ENCODE measurements at places on chromosomes 7 and 10.

- DNase-seq = no peak
Measured at GRCh38 chr10:133104963-133105640, 17.4 kb downstream of the ADGRA1 start.

- no peak for DNase-seq
Measured at GRCh38 chr7:20577441-20578071, 37.9 kb upstream of the ABCB5 start.

- no peak for DNase-seq
Measured at GRCh38 chr10:94268652-94269051, 94.1 kb downstream of the NOC3L start.

GRCh38 chr7:144049491-144049890, 743 bp downstream of the OR2A5 start:
- DNase-seq = no peak

- DNase-seq = no peak
Measured at GRCh38 chr10:93420944-93421825, 60.9 kb downstream of the MYOF start.

DNA sequence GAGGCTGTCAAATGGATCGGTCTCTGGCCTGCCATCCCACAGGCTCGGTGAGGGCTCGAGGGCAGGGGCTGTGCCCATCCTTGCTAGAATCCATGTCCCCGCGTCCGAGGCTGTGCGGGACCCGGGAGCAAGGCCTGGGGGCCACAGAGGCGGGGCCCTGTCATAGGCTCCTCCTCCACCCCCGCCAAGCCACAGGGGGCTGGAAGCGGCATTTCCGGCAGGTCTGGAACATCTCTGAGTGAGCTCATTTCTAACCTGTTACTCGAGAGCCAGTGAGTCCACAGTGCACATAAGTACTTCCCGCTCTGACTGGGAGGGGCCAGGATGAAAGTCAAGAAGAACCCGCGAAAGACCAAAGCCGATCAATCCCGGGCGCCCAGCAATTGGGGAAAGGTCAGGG, 57.6 kb downstream of the NKX6-2 start:
- no peak for DNase-seq

DNA sequence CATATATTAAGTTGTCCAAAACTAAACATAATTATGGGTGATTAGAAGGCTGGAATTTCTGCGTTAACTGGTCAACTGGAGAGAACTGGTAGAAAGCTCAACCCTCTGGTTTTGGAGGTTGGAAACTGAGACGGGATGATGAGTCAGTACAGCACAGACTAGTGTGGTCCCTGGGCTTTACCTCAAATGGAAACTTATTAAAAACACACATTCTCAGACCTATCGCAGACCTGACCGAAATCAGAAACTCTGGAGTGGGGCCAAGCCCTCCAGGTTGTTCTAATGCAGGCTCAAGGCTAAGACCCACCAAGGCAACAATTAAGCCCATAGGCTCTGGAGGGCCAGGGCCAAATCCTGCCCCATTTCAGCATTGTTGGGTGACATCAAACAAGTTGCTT, 136.9 kb downstream of the KCNMA1 start:
- no peak for DNase-seq
